Erythroblast (primary cell): ENCODE measurements at places on chromosomes 12 and 14.

GRCh38 chr12:113413488-113413939, 8.7 kb upstream of the SDSL start:
- no peak for DNase-seq

- no peak for DNase-seq
These were observed 64.8 kb downstream of the HELB start for GRCh38 chr12:66367015-66367667.

GRCh38 chr14:67515386-67516079, 17.6 kb upstream of the PLEKHH1 start:
- DNase-seq, result no peak

GRCh38 chr12:6124411-6125309, at the start of gene VWF:
Gene VWF (minus strand): TSS chr12:6124670. CDS start chr12:6123196, 1,474 bp downstream.
- DNase-seq, result no peak

DNA sequence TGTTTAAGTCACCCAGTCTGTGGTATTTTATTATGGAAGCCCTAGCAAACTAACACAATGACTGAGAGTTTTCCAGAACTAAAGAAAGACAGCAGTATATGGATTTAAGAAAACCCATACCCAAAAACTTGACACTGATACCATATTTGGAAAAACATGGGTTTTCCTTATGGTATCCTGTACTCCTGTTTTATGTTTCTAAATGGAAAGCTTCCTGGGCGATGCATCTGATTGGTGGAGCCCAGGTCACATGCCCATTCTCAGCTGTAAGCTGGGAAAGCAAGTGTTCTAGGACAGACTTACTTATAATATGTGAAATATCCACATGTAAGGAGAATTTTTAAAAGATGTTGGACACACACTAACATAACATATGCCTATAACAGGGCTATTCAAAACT, 4.5 kb upstream of the RNASE4 start:
- DNase-seq, result peak; percentile 7

- peak; percentile 51 for DNase-seq
These were observed 40.2 kb downstream of the TAOK3 start for GRCh38 chr12:118332511-118332910.

DNA sequence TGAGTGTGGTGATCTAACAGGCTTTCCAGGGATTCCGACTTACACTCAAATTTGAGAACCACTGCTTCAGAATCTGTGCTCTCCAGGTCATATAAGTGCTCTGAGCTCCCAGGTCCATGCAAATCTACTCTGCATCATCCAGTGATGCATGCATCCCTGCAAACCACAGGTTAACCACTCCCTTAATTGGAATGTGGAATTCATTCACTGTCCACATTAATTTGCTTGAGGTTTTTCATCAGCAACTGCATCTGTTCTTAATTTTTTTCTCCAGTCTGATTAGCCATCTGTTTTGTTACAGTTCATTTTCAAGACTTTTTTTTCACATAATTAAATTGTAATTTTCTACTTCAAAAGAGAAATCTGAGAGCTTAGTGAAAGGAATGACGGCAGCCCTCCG, 43.4 kb upstream of the RIN3 start:
- no peak for DNase-seq

DNA sequence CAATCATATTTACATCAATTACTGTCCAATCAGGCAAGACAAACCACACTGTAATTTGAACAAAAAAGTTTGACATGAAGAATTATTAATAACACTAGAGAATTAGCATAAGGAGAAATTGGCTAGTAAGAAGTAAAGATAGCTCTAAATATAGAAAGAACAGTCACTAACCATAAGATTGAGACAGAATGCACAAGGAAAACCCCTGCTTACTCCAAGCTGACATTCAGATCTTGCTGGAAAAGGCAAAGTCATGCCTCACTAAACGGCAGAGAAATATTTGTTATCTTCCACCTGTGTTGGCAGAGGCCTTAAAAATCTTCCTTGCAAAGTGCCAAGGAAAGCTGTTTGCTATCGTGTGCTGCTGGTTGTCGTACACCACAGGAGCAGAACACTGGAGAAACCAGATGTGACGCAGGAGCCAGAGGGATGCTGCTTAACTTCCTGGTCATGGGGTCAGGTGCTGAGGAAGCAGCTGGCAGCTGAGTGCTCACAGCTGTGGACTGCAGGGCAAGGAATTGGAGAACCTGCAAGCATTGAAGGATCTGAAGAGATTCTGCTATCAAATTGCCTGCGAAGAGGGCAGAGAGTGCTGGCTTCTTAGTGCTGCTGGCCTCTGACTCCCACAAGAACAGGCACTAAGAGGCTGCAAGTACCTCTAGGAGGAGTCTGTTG, 1323.3 kb downstream of the LRFN5 start:
- no peak for DNase-seq

- no peak for DNase-seq
These were observed 4.8 kb upstream of the LGMN start for GRCh38 chr14:92753250-92753649.

GRCh38 chr14:44490966-44491365, 16.1 kb downstream of the FSCB start:
- no peak for DNase-seq

GRCh38 chr12:117005417-117006046, 93.7 kb downstream of the TESC start:
- peak; percentile 46 for DNase-seq

DNA sequence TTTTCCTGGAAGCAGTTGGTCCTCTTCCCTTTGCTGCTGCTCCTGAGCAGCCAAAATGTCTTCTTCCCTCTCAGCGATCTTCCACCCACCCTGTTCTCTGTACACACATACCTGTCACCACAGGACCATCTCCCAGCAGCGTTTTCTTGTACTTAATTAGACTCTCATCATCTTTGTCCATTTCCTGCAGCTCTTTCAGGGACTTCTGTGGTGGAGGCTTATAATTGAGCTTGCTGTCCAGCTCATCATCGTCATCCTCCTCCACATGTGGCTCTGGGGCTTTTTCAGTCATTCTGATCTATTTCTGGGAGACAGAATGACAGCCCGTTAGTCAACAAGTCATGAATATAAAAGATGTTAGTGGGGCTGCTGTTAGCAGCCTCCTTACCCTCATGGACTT, 11.0 kb downstream of the ARHGDIB start:
- DNase-seq, result no peak

GRCh38 chr12:90905691-90906370, 49.1 kb downstream of the CCER1 start:
- no peak for DNase-seq

DNA sequence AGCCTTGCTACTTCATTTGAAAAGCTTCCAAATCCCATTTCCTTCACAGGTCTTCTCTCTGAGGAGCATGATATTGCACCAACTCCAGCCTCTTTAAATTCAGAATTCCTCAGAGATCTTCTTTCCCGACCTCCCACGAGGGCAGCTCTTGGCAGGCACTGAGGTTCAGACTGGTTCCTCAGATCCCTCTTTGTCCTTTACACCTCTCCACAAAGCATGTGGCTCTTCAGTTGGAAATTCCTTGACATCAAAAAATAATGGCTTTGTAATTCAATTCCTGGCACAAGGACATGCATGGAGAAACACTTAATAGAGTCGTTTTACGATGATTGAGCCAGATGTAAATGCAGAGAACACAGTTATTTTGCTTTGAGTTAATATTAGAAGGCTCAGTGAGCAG, 63.2 kb upstream of the TMX1 start:
- no peak for DNase-seq

DNA sequence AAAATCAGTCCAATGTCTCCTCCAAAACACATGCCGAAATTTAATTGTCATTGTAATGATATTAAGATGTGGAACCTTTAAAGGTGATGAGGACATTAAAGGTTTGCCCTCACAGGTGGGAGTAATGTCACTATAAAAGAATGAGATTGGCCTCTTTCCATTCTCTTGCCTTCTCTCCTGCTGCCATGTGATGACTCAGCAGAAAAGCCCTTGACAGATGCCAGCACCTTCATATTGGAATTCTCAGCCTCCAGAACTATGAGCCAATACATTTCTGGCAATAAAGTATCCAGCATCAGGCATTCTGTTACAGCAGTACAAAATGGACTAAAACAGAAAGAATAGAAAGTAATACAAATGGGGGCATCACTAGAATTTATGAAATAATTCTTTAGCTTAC, 609.7 kb downstream of the SLC16A7 start:
- DNase-seq, result peak; percentile 27

- DNase-seq, result no peak
These were observed 59.9 kb downstream of the MIA2 start for GRCh38 chr14:39293629-39294028.

DNA sequence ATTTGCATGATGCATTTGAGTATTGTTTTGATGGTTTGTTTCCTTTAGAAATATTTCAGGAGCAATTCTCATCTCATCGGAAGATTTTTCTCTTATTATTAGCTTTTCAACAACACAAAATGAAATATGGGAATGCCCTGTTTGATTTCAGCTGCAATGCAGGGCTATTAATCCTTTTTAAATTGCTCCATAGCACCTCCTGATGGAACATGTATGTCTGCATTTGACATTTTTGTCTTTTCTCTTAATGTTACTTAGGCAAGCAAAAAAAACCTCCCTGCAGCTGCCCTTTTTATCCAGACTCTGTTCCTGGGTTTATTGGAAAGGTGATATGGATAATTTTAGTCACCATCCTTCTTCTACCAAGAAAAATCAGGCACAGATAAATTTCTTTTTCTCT, 895.8 kb downstream of the RPS29 start:
- DNase-seq, result no peak

GRCh38 chr12:51905471-51906429, 1.6 kb upstream of the ACVRL1 start:
- peak; percentile 66 for DNase-seq

- no peak for DNase-seq
These were observed 17.0 kb downstream of the NFYB start for GRCh38 chr12:104121001-104121400.

DNA sequence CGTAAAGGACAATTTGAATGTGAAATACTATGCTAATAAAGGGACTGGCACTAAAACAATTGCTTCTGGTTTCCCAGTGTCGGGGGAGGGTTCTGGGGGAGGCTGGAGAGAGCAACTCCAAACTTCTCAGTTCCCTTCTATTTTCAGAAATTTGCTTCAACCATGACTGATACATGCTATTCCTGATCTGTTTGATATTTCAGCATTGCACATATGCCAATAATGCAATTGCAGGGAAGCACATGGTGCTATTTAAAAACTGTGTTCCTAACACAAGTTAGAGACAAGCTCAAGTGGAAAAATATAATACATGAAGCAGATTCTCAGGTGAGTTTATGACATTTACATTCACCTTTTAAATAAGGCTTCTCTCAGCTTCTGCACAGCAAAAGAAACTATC, 188.9 kb downstream of the RIMBP2 start:
- DNase-seq, result no peak

DNA sequence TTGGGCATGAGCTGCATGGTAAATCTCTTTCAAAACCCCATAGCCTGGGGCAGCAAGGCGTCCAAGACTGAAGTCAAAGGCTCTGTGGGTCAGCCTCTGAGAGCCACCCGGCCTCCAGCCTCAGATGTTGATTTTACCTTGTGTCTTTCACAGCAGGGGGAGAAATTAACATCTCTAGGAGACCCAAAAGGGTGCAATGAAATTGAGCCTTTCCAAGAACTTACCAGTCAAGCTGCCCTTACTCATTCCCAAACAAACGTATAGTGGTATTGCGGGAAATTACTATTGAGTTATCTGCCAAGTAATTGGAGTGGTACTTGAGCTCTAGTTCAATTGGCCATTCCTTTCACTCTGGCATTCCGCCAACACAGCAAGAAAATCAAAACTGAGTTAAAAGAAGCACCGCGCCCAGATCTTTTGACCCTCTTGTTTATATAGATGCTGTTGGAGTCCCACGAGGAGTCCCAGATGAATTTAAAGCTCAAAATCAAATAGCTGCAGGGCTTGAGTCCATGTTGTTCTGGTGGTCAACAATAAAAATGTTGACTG, 380.7 kb upstream of the SYT1 start:
- DNase-seq, result no peak

- no peak for DNase-seq
These were observed 82.0 kb upstream of the PTHLH start for GRCh38 chr12:28054583-28054982.

DNA sequence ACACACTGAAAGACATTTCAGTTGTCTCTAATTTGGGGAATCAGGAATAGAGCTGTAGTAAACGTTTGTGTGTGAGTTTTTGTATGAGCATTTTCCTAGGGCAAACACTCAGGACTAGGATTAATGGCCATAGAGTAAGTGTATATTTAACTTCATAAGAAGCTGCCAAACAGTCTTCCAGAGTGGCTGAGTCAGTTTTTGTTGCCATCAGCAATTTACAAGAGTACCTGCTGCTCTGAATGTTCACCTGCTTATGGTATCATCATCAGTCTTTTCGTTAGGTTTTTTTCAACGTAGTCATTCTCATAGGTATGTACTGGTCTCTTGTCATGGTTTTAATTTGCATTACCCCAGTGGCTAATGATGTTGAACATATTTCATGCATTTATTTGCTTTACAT, 30.6 kb upstream of the TRHDE start:
- DNase-seq, result no peak

- DNase-seq, result no peak
These were observed 105.1 kb upstream of the SEL1L start for GRCh38 chr14:81638656-81639280.

- no peak for DNase-seq
These were observed 43.8 kb downstream of the SENP1 start for GRCh38 chr12:48061938-48062719.

DNA sequence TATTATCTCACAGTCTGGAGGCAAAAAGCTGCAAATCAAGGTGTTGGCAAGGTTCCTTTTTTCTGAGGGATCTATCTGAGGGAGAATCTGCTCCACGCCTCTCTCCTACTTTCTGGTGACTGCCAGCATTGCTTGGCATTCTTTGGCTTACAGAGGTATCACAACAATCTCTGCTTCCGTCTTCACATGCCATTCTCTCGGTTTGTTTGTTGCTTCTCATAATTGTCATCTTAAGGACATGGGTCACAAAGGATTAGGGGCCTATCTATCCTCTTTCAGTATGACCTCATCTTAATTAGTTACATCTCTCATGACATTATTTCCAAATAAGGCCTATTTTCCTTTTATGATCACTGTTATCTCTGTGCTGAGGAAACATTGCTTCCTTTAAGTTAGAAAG, 345.0 kb downstream of the FOXG1 start:
- DNase-seq, result no peak

- peak; percentile 34 for DNase-seq
These were observed 396.7 kb upstream of the OR4E1 start for GRCh38 chr14:22070119-22070982.

GRCh38 chr12:111275308-111275707, 93.6 kb downstream of the PHETA1 start:
- DNase-seq, result no peak

- no peak for DNase-seq
These were observed 3.2 kb upstream of the GSC start for GRCh38 chr14:94773061-94773648.

DNA sequence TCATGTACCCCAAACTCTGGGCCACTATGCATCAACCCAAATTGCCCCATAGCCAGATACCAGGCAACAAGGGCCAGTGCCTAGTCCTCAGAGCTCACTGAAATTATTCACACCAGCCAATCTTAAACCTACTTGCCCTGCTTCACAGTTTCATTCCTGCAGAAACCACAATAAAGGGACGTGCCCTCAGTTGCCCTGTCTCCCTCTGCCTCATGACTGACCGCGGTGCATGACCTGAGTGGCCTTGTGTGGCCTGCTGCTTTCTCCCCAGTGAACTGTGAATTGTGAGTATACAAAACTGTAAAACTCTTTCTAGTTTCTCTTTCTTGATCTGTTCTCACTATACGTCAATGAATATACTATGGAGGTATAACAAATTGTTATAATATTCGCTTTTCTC, 490.9 kb upstream of the MIS18BP1 start:
- no peak for DNase-seq
